ENCODE measurements at places on chromosomes 4 and X.
A peak's percentile ranks its signal among the peaks of the same experiment; 100 is the strongest.

GRCh38 chr4:121112530-121112929 lies 40.2 kb upstream of the NDNF start:
- no peak for DNase-seq

DNA sequence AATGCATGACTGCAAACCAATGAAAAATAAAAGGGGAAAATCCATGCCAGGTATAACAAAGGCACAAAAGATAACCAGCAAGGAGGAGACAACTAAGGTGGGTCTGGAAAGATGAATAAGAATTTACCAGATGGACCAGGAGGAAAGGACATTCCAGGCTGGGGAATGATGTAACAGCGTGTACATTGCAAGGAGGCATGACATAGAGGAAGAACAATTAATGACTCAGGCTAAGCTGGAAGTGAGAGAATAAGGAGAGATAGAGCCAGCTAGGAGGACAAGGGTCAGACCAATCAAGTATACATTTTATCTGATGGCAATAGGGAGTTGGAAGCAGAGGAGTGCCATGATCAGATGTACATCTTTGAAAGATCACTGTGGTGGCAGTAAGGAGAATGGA lies 57.0 kb downstream of the MTMR8 start:
- DNase-seq = no peak

GRCh38 chr4:132818091-132818490 lies 331.0 kb upstream of the PCDH10 start:
- DNase-seq = no peak

DNA sequence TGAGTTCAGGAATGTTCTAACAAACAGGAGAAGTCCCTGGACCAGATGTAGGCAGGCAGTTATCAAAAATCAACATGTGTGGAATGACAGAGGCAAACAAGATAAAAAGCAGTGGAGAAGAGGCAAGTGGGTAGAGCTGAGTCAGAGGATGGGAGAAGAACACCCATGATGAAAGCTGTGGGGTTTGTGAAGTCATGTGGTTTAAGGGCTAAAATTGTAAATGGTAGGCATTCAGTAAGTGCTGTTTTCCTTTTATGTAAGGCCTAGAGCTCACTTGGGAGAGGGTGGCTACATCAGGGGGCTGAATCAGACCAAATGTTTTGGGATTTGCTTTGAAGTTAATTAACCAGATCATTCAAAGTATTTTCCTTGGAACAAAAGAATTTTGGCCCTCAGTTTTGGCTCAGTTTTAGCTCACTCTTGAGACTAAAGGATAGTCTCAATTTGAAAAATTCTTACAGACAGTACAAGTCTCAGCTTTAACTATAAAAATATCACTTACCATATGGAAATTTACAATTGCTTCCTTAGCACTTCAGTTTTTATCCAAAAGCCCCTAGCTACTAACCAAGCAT lies 114.5 kb upstream of the PCDH7 start:
- DNase-seq = no peak

GRCh38 chr4:3303565-3303824 lies 10.7 kb downstream of the RGS12 start:
- no peak for DNase-seq

DNA sequence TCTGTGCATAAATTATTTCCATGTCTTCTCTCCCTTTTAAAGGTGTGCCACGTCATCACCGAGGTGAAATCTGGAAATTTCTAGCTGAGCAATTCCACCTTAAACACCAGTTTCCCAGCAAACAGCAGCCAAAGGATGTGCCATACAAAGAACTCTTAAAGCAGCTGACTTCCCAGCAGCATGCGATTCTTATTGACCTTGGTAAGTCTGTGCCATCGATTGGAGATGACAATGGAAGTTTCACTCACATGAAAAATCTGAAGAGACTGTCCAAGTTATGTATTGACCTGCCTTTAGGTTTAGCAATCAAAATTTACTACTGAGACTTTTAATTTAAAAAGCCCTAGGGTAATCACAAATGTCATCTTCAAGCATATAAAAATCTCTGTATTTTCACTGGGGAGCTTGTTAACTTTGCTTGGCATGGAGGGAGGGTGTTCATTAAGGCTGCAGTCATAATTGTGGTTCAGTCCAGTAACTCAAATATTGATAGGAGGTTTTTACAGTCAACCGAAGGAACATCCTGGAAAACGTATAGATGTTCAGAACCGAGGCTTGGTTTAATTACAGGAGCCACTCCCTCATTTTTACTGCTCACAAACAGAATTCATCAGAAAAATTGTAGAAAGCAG lies 142.9 kb downstream of the PTTG2 start:
- DNase-seq = no peak

- no peak for DNase-seq
Measured at GRCh38 chr4:141462361-141462760, 174.0 kb upstream of the IL15 start.

DNA sequence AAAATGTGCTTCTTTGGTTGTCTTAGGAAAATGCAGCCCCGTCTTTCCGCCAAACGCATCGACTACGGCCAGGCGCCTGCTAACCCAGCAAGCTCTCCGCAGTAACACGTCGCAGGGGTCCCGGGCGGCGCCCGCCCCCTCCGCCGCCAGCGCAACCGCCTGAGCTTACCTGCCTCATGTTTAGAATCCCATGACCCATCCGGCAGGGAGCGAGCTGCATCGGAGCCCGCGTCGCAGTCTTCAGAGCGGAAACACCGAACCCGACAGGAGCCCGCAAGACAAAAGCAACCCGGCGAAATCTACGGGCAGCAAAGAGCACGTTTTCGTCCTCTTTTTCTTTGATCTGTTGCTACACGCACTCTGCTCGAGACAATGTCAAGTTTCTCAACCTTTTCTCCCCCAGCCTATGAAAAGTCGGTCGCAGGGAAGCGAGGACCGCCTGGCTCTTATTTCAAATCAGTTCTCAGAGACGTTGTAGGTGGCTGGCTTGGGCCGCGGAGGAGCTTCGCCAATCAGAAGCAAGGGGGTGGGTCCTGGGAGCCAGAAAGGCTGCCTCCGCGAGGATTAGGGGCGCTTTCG lies at the start of gene MID1:
Gene MID1 (minus strand): TSS at position 465 of the 579 bp plus-strand sequence. CDS start 53,038 bp downstream, outside the sequence.
- DNase-seq = no peak

DNA sequence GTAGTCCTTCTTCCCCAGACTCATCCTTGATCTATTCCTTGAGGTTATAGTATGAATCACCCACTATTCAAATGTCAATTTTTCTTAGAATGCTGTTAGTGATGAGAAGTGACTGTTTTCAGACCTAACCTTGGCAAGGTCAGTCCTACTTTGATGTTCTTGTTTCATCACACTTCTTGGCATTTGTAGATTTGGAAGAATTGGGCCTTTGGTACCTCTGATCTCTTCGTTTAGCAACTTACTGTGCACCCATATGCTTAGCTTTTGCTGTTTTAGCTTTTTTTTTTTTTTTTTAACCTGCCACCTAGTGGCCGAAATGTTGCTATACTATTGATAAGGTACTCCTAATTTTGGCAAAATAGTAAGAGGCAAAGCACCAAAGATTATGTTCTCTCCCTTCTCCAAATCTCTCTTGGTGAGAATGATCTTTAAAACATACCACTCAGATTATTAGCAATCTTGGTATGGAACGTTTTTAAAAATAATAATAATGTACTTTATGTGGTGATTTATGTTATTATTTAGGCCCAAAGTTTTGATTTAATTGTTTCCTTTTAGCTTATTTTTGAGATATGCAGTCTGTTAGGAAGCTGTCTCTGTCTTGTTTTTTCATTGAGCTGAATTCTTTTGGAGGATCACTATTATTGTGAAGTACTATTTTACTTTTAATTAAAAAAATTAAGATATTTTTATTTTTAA lies 16.6 kb downstream of the DCK start:
- no peak for DNase-seq

GRCh38 chr4:663438-664428 lies 10.3 kb downstream of the ATP5ME start:
- peak; percentile 49 for DNase-seq

GRCh38 chrX:154333837-154334271 lies 38.3 kb downstream of the TKTL1 start:
- DNase-seq = no peak

- DNase-seq = no peak
Measured at GRCh38 chr4:110198049-110198434, 373 bp downstream of the ELOVL6 start.

GRCh38 chrX:69815063-69815462 lies 199.2 kb downstream of the EDA start:
- DNase-seq = no peak

GRCh38 chr4:61094854-61095598 lies 105.1 kb upstream of the ADGRL3 start:
- no peak for DNase-seq

GRCh38 chr4:128393101-128393704 lies 105.6 kb upstream of the PGRMC2 start:
- no peak for DNase-seq

DNA sequence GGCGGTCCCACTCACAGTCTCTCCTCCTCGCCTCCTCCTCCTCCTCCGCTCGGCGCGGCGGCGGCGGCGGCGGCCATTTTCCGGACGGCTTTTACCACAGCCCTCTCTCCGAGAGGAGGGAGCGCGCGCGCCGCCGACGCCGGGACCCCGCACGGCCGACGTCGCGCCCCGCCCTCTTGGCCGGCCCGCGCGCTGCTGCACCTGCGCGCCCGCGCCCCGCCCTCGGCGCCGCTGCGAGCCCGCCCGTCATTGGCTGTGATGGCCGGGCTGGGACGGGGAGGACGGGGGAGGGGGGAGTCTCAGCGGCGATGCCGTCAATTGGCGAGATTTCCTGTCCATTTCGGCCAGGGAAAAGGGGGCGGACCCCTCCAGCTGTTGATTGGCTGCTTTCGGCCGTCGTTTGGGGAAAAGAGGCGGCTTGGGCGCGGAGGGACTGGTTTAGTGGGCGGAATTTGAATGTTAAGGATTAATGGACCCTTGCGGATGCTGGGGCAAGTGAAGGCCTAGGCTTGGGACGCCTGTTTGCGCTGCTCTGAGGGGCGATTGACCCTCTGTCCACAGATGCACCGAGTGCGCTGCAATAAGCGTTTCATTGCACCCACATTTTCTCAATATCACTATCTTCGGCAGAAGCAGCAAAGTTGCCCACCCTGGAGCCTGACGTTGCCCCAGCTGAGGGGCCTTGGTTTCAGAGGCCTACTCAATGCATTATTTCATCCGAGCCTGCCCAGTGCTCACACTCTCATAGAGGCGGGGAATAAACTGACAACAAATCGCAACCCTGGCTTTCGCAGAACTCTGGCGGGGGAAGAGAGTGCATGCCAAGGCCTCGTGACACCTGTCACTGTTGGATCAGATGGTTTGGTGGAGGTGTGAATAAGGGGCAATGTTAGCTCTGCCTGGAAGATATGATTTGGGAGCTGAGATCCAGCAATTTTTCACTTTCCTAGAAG lies at the start of gene MECP2:
Gene MECP2 (minus strand): TSS at position 129 of the 953 bp plus-strand sequence.
- peak; percentile 76 for DNase-seq

DNA sequence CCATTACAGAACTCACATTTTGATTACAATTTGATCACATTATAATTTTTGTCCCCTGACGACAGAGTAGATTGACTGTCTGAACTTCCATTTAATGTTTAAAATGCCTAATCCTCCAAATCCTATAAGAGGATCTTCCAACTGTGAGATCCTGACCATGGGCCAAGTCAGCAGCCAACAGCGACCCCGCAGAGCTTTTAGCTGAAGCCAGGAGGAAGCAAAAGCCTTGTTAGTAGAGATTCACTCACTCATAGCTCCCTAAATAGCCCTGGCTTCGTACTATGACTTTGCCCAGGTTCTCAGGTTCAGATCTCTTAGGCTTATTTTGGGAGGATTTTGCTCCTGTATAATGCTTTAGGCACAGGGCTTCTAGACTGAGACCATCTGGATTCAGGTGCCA lies 413.1 kb downstream of the NKX6-1 start:
- DNase-seq = no peak

DNA sequence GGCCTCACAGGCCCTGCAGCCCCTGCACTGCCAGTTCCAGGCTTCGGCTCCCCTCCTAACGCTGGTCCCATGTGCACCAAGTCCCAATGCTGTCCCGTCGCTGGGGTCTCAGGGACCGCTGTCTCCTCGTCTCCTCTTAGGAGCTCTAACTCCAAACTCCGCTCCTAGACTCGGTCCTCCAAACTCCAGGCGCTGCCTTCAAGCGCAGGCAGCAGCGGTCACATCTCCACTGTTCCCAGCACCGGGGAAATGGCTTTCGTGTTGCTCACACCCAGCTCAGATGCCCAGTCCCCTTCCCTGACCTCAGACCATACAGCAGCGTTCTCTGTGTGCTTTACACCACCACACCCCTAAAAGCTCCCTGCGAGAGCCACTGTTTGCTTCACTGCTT lies 19.6 kb upstream of the HMX1 start:
- DNase-seq = no peak

GRCh38 chrX:110257889-110258288 lies 60.0 kb downstream of the AMMECR1 start:
- no peak for DNase-seq

- DNase-seq = no peak
Measured at GRCh38 chr4:171353535-171353934, 459.7 kb upstream of the GALNTL6 start.

- DNase-seq = no peak
Measured at GRCh38 chrX:74234818-74235217, 69.2 kb upstream of the ZCCHC13 start.

DNA sequence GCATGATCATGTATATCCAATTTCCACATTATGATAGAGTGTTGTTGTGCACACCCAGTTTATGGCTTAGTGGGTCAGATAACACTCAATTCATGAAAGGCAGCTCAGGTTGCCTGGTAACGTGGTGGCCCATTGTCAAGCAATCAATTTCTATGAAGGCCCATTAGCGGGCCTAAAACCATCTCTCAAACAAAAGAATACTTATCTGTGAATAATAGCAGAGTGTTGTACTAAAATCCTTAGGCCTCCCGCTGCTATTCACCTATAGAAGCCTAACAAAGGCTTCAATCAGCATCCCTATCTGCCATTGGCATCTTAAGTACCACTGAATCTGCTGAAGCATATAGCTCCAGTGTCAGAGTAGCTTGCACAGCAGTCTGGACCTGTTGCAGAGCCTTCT lies 849.6 kb upstream of the POU3F4 start:
- no peak for DNase-seq

All from hypothalamus (tissue), 51 donors.